ENCODE measurements at places on chromosomes 7 and 10.

DNA sequence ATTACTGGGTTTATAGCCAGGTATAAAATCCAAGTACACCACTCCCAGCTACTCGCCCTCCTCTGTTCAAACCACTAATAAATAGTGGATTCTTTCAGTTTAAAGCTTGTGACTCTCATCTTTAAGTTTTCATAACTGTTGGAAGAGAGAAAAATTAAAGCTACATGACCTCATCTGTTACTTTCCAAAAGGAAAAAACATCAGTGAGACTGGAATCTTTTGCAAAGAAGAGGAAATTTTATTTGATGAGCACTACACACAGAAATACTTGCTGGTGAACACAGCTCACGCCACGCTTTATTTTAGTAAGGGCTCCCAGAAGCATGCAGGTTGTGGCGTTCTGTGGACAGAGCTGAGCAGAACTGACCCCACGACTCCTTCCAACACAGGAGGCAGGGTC lies 527.0 kb upstream of the MGMT start:
- no peak for DNase-seq

GRCh38 chr7:92973293-92973731 lies 136.9 kb upstream of the CDK6 start:
- DNase-seq = no peak

DNA sequence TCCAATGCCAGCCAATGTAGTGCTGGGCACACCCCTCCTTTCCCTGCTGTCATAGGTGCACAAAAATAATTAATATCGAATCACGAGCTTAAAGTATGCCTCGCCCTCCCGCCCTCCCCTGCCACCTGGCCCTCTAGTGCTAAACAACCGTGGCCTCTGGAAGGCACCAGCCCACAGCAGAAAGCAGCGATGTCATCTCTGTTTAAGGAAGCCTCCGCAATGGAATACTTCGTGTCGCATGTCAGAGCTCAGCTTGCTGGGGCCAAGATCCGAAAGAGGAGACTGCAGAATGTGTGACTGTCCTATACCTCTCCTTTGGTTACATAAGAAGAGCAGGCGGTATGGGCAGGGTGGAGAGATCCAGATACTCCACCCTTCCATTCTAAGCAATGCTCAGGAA lies 71.5 kb downstream of the RHOBTB1 start:
- no peak for DNase-seq

DNA sequence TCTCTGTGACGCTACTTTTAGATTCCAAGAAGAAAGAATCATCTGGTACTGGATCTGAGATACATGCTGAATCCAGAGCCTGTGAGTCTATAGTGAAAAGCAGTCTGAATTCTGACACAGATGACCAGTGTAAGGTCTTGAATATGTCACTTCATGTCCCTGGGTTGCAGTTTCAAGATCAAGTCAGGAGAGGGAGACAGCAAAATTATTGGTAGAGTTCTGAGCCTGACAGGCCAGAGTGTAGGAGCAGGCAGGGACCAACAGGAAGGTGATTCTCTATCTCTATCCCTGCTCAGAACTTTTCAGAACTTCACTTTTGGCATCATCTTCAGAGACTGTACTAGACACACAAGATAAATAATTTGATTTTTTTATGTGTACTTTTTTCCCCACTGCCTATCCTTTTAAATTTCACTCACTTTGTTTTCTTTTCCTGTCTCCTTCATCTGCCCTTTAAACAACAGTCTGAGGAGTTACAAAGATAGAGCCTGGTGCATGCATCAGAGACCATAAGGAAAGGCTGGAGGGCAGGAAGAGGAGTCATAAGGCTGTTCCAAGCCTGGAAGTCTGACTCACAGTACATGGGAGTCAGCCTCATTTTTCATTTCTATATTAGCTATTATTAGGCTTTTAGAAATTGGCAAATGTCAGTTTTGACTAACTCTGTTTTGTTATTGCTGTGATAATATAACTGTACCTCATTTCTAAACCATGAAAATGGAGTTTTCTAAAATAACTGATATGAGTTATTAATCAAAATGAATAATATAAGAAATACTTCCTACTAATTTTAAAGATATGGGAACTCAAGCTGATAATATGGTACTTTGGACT lies 120.2 kb upstream of the TMEM229A start:
- DNase-seq = no peak
